H1 (cell line): ENCODE measurements at places on chromosomes 3 and 15.

GRCh38 chr3:196772102-196772501 lies 32.4 kb downstream of the PAK2 start:
- no peak for DNase-seq

GRCh38 chr15:100337096-100338044 lies 4.4 kb downstream of the ADAMTS17 start:
- DNase-seq = no peak

GRCh38 chr3:63349583-63350573 lies 71.8 kb downstream of the SYNPR start:
- no peak for DNase-seq

DNA sequence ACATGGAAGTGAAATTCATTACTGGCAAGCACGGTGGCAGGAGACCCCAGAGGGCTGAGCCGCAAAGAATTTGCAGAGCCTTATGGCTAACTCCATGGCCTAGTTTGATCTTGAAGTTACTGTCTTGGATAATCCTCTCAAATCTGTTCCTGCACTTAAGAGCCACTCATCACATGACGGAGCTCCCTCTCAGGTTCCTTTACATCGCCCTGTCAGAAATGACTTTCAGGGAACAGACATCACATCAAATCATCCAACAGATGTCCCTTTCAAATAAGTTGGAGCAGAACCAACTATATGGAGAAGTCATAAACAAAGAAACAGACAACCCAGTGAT lies 328.8 kb upstream of the THBS1 start:
- DNase-seq = no peak

DNA sequence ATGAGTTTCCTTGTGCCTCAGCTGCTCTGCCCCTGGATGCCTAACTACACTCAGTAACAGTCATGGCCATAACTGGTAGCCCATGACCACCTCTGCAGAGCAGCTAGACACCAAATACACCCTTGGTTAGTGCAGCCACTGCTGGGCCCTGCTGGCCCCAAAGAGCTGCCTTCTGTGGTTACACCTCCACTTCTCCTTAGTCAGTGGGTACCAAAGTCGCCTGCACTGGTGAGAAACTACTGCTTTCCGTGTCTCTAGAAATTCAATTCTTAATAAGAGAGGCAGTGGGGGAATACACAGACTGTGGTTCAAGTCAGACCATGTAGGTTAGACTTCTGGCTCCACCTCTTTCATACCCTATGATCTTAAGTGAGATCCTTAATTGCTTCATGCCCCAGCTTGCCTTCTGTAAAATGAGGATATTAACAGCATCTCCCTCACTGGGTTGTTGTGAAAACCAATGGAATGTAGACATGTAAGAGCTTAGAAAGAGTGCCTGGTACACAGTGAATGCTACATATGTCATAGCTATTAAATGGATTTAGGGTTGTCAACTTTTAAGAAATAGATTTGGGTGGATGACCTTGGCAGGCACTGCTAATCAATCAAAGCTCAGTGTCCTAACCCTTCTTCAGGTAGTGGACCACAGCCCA lies 18.2 kb downstream of the HEG1 start:
- DNase-seq = no peak

DNA sequence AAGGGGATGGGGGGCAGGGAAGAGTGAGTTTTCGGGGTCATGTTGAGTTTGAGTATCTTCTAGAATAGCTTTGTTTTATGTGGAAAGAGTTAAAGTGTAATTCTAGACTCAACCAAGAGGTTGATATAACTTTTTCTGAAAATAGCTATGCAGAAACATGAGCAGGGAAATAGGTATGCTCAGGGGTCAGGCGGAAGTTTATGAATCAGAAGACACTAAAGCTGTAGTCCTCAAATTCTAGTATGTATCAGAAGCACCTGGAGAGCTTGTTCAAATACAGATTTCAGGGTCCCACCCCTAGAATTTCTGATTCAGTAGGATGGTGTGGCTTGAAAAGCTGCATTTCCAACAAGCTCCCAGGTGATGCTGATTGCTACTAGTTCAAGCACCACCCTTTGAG lies 37.6 kb upstream of the UBE2E2 start:
- no peak for DNase-seq
